ENCODE measurements at places on chromosomes 4 and X.

GRCh38 chr4:135239964-135240363, 1038.4 kb upstream of the PABPC4L start:
- DNase-seq = no peak

DNA sequence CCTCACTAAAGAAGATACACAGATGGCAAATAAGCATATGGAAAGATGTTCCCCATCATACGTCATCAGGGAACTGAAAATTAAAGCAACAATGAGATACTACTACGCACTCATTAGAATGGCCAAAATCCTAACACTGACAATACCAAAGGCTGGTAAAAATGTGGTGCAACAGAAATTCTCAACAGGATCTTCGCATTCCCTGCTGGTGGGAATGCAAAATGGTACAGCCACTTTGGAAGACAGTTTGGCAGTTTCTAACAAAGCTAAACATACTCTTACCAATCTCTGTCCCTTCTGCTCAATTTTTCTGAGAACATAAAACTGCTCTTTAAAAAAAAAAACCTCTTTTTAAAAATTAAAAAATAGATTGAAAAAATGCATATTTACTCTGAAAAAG, 300.2 kb downstream of the FBXW7 start:
- DNase-seq = no peak

DNA sequence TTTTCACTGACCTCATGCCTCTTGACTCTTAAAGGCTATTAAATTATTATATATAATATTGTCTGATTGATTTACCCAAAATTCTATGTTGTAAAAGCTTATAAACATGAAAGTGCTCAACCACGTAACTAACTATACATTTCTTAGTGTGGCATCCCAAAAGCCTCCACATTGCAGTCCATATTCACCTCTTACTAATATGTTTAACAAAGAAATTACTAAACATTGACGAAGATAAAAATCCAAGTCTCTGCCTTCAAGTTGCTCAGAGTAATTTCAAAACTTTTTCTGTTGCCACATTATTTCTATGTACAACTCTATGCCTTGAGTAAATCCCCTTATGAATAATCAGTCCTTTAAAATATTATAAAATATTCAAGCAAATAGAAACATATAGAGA, 14.4 kb downstream of the DDIT4L start:
- no peak for DNase-seq

DNA sequence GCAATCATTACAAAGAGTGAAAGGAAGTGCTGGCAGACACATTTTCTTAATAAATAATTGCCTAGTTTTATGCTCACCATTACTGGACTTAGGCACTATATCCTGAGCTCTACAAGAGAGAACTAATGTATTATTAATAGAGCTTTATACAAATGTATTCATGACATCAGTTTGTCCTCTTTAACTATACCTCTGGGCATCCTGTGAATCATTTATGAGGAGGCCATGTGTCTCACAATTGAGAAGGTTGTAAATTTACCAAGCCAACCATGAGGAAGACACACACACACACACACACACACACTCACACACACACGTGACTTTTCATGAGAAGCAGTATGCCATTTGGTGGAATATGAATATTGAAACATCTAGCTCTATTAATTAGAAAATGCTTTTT, 728.2 kb downstream of the ARAP2 start:
- no peak for DNase-seq

- peak; percentile 12 for DNase-seq
Observed at GRCh38 chrX:51459125-51459524, 37.3 kb downstream of the NUDT11 start.

DNA sequence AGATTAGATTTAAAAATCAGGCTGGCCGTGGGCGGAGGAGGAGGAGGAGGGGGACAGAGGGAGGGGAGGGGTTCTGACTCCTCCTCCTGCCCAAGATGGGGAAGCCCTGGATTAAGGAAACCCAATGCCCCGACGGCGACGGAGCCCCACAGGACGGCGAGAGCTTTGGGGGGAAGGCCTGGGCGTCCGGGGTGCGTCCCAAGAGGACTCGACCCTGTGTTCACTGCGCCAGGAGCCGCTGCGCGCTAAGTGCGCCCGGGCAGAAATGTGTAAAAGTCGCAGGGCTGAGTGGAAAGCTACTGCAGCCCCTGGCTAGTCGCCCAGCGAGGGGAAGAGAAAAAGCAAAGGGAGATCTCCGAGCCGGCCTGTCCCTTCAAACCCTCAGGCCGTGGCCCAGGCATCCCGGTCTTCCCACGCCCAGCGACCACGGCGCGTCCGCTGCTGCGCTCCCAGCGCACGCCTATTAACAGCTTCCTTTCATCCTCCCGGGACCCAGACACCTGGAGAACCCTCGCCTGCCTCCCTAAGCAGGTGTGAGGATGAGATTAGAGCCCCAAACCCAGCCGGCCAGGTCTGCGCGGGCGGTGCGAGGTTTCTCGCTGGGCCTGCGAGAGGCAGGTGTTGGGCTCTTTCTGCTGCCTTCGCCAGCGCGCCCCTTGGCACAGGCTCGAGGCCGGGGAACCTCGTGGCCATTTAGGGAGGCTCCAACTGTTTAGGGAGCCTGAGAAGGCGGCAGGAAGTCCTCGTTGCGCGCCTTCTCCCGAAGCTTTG, 1.4 kb upstream of the RPS6KA3 start:
- DNase-seq = no peak

GRCh38 chr4:84317513-84317912, 181.6 kb downstream of the NKX6-1 start:
- DNase-seq = no peak

DNA sequence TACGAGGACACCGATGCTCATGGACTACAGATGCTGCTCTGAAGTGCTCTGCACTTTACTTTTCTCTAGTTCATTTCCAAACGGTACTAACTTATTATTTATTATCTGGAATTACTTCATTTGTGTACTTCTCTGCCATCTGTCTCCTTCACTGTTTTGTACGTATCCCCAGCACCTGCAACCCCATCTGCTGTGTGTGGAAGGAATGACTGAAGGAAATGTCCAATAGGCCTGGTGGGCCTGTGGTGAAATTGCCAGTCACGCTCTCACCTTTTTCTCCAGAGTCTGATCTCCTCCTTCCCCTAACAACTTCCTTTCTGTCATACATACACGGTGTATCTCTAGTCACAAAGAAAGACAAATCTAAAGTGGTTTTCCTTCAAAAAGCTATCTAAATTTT, 12.9 kb downstream of the TMEM154 start:
- no peak for DNase-seq

DNA sequence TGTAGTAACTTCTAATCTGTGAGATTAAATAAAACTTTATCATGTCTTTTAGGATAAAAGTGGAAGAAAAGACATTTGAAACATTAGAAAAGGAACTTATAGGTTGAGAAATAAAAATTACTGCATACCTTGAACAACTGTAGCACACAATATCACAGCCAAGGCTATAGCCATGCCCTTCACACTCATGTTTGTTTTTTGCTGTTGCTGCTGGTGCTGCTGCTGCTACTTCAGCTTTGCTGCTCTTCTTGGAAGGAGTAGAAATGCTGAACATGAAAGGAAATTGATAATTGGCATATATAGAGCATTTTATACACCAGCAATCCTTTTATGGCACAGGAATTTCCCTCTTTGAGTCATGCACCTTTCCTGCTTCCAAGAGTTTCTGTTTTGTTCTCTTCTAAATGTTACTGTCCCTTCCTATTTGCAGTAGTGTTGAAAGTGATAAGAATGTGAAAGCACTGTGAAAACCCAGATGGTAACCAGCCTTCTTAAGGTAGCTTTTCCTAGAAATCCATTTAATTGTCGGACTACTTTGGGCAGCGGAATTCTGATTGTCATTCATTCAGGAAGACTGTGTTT, at the start of gene CXCL11:
Gene CXCL11, minus strand, starts transcription at position 272 of the 582 bp plus-strand sequence. Its CDS starts 83 bp downstream, at position 189.
- DNase-seq = no peak

DNA sequence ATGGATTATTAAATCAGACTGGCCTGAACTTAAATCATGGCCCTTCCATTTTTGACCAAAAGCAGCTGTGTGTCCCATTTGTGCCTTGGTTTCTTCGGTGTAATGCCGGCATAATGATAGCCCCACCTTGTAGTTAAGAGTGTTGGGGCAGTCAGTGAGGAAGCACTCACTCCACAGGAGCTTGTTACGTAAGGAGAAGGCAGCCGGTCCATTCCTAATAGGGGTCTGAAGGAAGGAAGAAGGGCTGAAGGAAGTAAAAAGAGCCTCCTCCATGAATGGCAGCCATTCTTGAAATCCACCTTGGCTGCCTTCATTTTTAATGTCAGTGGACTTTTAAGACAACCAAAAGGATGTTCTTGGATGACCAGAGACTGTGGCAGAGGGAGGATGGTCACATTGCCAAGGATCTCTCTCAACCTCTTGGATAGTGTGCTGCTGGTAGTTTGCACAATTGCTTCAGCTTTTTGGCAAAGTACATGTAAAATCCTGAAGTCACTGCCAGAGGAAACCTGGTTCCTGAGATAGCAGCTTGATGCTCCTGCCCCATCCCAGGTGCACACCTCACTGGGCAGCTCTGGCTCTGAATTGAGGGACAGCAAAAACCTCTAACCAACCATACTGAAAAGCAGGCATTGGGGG, 113.5 kb downstream of the PTTG2 start:
- no peak for DNase-seq

DNA sequence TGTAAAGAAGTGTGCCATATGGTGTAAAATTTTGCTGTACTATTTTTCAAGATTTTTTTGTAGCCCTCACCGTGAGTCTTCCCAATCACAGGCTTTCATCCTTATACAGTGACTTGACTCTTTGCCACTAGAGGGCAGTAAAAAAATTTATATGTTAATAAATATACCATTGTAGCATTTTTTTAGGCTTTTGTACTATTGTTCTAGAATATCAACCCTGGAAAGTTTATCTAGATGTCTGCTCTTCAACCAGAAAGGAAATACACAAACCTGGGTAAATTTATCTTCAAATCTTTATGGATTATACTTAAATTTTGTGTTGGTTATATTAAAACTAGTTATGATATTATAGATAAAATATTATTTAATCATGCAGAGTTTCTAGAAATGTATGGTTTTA, 235.3 kb downstream of the TENM3 start:
- peak; percentile 48 for DNase-seq

GRCh38 chrX:124534536-124534935, 188.2 kb downstream of the SH2D1A start:
- DNase-seq = no peak

DNA sequence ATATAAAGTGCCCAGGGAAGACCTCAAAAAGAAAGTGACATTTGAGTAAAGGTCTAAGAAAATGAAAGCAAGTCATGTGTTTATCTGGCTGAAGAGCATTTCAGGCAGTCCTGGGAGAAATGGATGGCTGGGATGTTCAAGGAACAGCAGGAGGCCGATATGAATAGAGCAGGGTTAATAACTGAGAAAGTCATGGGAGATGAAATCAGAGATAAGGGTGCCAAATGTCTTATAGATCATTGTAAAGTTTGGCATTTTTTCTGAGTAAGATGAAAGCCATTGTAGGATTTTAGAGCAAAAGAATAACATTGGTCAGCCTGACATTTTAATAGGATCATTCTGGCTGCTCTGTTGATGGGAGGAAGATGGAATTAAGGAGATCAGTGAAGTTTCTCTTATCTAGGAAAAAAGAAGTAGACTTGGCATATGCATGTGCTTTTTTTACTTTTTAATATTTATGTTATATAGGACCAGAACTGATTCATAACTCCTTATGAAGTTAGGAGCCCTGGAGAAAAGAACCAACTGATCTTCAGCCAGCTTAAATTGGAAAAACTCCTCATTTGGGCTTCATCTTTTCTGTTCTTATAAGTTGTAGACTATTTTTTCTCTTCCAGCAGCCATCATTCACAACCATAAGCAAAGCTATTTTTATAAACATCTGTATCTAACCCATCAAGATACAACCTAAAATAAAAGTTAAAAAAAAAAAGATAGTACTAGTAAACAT, 18.6 kb downstream of the AIMP1 start:
- peak; percentile 72 for DNase-seq

- DNase-seq = peak; percentile 95
Observed at GRCh38 chrX:67604979-67605703, 61.3 kb downstream of the AR start.

DNA sequence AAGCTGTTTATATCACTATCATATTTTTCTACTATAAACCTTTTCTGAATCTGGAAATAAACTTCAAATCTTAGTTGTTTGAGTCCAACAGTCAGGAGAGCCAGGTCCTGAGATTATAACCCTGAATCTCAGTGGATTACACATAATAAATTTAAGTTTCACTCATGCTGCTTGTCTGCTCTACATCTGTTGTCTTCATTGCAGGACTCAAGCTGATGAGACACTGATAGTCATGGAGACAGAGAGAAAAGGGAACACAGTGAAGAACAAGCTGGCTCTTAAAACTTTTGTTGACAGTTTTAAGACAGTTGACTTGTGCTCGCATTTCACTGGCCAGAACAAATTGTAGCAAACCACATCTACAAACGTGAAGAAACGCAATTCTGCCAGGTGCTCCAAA, 327.0 kb upstream of the CTSO start:
- no peak for DNase-seq

Measured in fibroblast of skin of back (primary cell).